ENCODE measurements at places on chromosomes 12 and 14. TPM values are rescaled to one million over a fixed set of nuclear protein-coding genes. Genes with fewer than 3 reads are reported as not detected.

The PLEKHD1 gene
- total RNA-seq, result 0.31 TPM

The CACNA1C gene
- total RNA-seq, result 54.8 TPM

The CEBPE gene
- total RNA-seq, result not detected

The COQ5 gene
- 16.6 TPM for total RNA-seq

The TEX52 gene
- not detected for total RNA-seq

The TAS2R30 gene
- total RNA-seq, result 55.7 TPM

The MANSC1 gene
- total RNA-seq, result 3.4 TPM

The CAPZA3 gene
- total RNA-seq, result not detected

The TBX3 gene
- 1.9 TPM for total RNA-seq

The GPHB5 gene
- total RNA-seq, result not detected

The RTN1 gene
- total RNA-seq, result 797 TPM

The ABCD2 gene
- 18.8 TPM for total RNA-seq

The PTCSC3 gene
- total RNA-seq, result not detected

The HOTAIR gene
- not detected for total RNA-seq

The SYT1 gene
- total RNA-seq, result 168 TPM

The AMN gene
- not detected for total RNA-seq

The CCDC38 gene
- not detected for total RNA-seq

The RIPK3 gene
- not detected for total RNA-seq

The ZNF26 gene
- 32.2 TPM for total RNA-seq

The KRT6A gene
- not detected for total RNA-seq

The ERC1 gene
- total RNA-seq, result 142 TPM

The LRP6 gene
- total RNA-seq, result 120 TPM

The OTX2 gene
- total RNA-seq, result 0.31 TPM

The PGAM5 gene
- total RNA-seq, result 21.6 TPM

The C12orf60 gene
- 1.3 TPM for total RNA-seq

The SLC25A47 gene
- not detected for total RNA-seq

The DPPA3 gene
- not detected for total RNA-seq

The IAPP gene
- not detected for total RNA-seq
